ENCODE measurements at places on chromosomes 1 and 21.

DNA sequence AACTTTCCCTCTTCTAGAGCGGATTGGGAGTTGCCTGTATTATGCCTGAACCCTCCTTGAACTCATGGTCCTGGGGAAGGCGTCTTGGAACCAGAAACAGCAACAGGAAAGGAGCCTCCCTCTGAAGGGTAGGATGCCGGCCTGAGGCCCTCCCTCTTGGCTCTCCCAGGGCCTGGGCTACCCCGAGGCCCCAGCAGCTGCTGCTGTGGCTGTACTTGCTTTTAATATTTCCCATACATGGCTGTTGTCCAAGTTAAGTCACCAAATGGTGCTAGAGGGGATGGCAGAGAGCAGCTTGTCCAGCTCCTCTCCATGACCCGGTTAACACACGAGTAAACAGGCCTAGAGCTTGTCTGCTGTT lies 10.5 kb downstream of the CHRNB2 start:
- DNase-seq = no peak

DNA sequence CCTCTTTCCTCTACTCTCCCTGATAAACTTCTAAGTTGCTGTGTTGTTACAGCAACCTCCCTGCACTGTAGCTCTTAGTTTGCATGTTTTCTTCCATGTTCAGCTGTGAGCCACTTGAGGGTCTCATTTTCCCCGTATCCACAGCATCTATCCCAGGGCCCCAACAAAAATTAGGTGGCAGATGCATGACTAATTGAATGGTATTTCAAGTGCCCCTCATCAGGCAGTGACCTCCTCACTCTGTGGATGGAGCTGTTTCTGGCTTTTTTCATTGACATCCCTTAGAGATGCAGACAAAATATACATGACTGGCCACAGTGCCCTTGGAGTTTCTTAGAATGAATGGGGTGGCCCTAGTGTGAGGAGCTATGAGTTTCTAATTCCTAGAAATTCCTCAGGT lies 3.4 kb downstream of the CASQ2 start:
- no peak for DNase-seq

DNA sequence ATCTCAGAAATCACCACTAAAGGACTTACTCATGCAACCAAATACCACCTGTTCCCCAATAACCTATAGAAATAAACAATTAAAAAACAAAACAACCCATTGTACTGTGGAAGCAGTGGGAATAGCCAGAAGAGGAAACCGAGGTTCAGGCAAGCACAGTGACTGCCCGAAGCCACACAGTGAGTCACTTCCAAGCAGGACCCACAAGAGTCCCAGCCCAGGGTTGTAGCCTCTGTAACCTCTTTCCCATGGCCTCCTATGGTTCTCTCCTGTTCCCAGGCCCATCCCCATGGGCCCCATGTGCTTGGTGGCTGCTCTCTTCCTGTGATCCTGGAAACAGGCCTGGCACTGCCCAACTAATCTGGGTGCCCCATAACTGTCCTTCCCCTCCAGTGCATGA lies 29.0 kb upstream of the HTR1D start:
- DNase-seq = no peak

GRCh38 chr1:6440198-6441126 lies 15.9 kb downstream of the ESPN start:
- DNase-seq = peak; percentile 62

- no peak for DNase-seq
Measured at GRCh38 chr1:83735526-83735925, 263.4 kb downstream of the TTLL7 start.

DNA sequence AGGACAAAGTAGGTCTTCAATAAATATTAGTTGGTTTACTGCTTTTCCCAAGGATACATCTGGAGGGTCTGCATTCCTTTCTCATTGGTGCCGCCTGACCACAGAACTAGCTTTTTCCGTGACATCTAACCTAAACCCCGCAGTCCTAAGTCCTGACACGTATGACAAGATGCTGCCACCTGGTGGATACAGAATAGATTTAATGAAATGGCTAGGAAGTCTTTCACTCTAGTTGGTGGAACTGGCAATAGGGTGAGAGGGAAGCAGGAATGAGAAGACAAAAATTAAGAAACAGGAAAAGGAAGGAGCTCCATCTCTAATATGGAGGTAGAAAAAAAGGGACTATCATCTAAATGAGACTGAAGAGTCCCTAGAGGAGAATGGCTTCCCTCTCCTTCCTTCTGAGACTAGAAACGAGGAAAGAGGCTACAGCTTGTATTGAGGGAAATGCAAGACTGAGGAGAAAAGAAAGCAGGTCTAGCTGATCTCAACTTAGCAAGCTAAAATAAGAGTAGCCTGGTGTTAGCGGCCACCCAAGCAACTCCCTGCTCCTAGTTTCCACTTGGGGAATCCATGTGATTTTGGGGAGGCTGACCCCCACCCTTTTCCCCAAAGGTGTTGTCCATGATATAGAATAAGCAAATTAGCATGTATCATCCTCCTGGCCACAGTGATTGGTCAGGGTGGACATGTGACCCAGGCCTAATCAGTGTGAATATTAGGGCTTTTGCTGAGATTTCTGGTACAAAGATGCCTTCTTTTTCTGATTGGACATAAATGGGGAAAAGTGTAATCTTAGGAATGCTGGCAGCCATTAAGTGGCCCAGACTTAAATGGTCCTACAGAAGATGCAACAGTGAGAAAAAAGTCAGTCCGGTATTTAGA lies 5.9 kb downstream of the RFX5 start:
- peak; percentile 71 for DNase-seq

DNA sequence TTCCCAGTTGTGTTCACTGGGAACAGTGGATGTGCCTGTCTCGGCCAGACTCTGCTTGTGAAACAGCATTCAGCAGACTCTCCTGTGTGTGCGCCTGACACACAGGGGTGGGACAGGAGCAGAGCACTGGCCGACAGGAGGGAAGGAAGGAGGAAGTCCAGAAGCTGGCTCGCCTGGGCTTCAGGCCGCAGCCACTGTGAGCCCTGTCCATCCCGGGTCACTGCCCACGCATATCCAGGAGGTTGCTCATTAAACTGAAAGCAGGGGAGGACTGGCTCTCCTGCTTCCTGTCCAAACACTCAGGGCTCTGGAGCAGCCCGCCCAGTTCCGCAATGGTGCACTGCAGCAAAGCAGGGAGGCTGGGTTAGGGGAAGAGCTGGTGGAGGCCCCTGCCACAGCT lies 218.7 kb upstream of the VAMP3 start:
- DNase-seq = no peak

GRCh38 chr1:165169729-165170128 lies 186.8 kb downstream of the LMX1A start:
- DNase-seq = no peak

- DNase-seq = no peak
Measured at GRCh38 chr1:73839922-73840321, 358.1 kb downstream of the LRRIQ3 start.

DNA sequence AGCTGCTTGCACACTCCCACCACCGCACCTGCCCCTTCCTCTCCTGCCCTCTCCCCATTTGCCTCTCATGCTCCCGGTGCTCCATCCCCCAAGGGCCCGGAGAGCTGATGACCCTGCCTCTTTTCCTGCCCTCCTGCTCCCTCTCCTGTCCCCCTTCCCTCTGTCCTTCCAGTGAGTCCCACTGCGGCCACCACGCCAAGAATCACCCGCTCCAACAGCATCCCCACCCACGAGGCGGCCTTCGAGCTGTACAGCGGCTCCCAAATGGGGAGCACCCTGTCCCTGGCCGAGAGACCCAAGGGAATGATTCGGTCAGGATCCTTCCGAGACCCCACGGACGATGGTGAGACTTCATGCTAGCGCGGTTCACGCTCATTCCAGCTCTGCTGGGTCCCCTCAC lies 40.7 kb upstream of the IPO9 start:
- DNase-seq = no peak

DNA sequence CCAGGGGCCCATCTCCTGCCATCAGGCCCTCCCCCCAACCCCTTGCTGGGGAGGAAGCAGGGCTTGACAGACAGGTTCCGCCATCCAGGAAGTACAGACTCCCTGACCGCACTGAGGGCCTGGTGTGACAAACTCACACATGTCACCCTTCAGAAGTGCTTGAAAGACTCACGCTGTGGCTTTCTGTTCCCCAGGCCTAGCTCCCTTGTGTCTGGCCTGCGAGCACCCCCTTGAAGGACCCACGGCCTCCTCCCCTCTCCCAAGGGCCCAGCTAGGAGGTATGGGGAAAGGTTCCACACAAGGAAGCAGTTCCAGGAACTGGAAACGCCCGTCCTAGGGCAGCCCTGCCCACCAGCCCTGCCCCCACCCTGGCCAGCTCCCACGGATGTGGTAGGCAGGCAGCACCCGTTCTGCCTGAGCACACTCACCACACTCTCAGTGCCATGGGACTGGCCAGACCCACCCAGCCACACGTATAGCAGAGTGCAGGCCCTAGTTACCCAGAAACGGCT lies 26.7 kb downstream of the SLC2A1 start:
- no peak for DNase-seq

- no peak for DNase-seq
Measured at GRCh38 chr1:220507085-220507484, 20.9 kb upstream of the MARK1 start.
